Activated naive CD8-positive, alpha-beta T cell treated with anti-CD3 and anti-CD28 coated beads, Interleukin-2, amount 10 ng/mL, durations not matched to agents 7 days and 5 days (primary cell): ENCODE measurements at places on chromosomes 11 and 22. TPM values are rescaled to one million over a fixed set of nuclear protein-coding genes. Genes with fewer than 3 reads are reported as not detected.
A peak's percentile ranks its signal among the peaks of the same experiment; 100 is the strongest.

DNA sequence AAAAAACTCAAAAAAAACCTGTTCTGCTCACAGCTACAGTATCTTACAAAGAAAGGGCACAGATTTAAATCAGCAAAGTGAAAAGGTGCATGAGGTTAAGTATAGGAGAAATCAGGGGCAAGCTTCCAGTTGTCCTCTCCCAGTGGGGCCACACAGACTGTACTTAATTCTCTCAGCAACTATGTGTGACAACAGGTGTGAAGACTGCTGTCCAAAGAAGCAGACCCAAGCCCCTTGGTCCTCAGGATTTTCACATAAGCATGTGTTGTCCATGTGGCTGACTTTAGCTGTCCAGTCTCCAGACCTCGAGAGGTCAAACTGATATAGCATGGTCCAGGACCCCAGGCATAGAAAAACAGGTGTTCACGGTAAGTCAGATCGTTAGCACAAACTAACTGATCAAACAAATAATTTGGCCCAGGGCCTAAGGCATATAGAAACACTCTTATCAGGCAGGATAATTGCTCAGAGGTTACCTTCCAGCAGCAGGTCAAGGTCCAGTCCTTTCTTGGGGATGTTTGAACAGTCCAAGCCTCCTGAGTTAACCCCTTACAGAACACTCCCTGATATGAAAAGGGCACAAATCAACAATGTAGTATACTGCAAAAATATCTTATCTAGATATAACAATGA lies 21.1 kb upstream of the CSTF3 start:
- DNase-seq: no peak

- peak; percentile 55 for DNase-seq
Measured at GRCh38 chr11:662689-663274, 25.7 kb downstream of the DRD4 start.

DNA sequence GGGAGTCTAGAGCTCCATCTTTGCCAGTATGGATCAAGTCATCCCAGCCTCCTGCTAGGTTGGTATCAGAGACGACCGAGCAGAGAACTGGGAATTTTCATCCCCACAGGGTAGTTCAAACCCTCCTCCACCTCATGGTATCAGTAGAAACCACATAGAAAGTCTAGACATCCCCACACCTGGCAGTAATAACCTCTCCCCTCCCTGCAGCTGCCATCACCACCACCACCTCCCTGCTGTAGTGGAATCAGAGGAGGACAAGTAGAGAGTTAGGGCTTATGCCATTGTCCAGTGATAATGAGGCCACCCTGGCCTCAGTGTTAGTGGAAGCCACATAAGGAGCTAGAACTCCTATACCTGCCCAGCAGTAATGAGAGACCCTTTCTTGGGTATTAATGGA lies 34.3 kb downstream of the BTG4 start:
- no peak for DNase-seq

DNA sequence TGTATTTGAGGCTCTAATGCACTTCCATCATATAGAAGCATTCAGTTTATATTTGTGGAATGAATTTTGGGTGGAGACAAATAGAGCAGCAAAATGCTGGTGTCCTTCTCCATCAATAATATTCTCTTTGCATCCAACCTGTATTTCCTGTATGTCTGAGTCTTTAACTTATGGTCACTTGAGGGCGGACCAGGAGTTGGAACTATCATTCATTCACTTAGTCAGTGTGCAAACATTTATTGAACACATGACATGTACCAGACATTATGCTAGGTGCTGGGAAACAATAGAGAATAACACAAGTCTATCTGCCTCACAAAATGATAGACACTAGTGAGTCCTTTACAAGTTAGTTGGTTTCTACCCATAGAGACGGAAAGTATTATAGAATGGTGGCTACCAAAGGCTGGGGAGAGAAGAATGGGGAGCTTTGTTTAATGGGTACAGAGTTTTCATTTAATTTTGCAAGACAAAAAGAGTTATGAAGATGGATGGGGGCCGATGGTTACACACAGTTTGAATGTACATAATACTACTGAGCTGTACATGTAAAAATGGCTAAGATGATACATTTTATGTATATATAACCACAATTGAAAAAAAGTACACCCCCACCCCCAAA lies 4.6 kb upstream of the TMEM123 start:
- DNase-seq: no peak

GRCh38 chr11:134236834-134237556 lies 12.5 kb downstream of the VPS26B start:
- no peak for DNase-seq

Gene E2F8
- total RNA-seq: 27.0 TPM

Gene OR5P2
- total RNA-seq: not detected

Gene OR52I2
- not detected for total RNA-seq

Gene MIF
- total RNA-seq: 776 TPM

DNA sequence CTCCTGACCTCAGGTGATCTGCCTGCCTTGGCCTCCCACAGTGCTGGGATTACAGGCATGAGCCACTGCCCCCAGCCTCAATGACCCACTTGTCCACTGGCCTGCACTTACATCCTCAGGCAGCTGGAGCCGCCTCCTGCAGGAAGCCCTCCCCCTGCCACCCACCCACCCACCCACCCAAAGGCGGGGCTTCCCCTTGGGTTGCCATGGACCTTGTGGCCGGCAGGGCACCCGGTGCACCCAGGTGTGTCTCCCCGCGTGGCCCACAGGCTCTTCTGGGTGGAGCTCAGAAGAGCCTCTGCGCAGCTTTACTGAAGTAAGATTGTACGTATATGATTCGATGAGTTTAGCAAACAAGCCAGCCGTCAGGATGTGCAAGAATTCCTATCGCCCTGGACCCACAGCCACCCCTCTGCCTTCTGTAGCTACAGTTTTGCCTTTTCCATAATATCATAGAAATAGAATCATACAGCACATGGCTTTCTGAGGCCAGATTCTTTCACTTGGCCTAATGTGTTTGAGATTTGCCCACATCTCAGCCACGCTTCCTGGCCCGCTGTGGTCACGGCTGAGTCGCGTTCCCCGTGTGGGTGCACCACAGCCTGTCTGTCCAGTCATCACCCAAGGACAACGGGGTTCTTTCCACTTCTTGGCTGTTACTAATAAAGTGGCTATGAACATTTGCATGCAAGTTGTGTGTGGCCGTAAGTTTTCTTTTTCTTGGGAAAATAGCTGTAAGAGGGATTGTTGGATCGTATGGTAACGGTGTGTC lies 5.3 kb upstream of the BRSK2 start:
- no peak for DNase-seq

DNA sequence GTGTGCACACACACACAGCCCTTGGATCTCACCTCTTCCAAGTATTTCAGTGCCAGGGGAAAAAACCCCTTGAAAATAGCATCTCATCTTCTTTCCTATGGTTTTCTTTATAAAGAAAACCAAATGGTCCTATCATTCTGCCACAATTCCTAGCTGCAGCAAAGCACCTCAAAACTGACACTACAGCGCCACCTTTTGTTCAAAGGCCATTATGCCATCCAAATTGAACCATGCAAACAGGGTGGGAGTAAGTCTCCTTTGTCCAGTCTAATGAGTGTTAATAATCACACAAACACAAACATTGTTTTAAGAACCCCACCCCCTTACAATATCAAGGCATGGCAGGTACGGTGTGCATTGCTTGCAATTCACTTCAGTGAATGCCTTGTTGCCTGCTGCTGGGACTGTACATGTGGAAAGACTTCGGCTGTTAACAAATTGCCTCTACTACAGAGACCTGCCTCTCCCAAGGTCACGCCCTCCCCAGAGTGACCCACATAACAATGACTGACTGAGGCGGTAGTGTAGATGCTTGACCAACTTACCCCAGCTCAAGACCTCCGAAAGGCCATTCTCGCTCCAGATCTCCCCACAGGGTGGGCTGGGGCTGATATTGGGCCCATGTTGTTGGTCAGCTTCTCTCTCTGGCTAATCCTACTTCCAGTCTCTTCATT lies 31.7 kb downstream of the FAM181B start:
- no peak for DNase-seq

Gene BIK
- total RNA-seq: 1.8 TPM

GRCh38 chr22:35451592-35451991 lies 51.7 kb downstream of the MCM5 start:
- no peak for DNase-seq

- no peak for DNase-seq
Measured at GRCh38 chr22:17638182-17638431, 450 bp upstream of the BCL2L13 start.

GRCh38 chr22:46444390-46444854 lies 93.0 kb downstream of the CELSR1 start:
- no peak for DNase-seq

DNA sequence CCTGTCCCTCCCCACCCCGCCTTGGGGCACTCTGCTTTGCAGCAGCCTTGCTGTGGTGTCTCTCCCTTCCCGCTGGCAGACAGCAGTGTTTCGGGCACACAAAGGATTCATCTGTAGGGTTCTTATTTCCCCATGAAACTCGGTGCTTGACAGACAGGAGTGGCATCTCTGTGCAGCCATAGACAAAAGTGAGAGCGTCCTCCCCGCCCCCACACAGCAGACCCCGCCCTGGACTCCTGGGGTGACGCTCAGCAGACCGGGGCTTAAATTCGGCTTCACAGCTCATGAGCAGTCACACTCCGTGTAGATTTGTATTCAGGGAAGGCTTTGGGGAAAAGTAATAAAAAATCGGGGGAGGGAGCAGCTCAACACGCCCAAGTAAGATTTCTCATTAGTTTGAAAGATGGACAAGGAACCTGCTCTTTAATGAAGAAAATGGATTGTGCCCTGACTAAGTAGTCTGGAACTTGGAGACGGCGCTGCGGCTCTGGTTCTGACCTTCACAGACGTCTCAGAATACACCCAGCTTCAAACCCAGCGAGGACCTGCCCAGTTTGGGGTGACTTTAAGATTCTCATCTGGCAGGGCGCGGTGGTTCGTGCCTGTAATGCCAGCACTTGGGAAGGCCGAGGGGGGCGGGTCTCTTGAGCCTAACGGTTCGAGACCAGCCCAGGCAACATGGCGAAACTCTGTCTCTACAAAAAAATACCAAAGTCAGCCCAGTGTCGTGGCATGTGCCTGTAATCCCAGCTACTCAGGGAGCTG lies 136.0 kb downstream of the CACNA1I start:
- DNase-seq: no peak

DNA sequence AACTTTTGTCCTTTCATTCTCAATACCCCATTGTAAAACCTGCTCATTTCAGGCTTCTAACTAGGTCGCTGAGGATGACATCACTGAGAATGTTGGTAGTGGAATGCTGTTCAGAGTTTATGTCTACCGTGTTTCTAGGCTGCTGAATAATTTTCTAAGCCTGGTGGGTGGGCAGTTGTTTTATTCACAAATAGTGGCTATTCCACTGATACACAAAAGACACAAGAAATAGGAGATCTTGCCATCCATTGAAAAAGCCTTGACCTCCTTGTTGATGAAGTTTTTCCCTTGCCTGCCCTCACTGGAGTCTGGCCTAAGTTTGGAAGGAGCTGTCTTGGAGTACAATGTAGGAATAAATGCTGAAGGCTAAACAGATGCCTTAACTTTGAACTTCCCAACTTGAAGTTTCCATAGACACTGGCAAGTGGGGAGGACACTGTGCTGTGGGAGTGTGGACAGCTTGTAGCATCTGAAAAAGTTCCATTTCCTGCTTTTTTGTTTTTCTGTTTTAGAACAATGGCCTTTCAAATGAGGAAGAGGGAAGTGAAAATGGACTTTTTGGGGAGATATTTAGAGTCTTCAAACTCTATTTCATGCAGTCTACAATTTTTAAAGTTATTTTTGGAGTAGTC lies 59.2 kb downstream of the TRIM44 start:
- no peak for DNase-seq

GRCh38 chr22:34099278-34099677 lies 179.0 kb upstream of the LARGE1 start:
- no peak for DNase-seq

GRCh38 chr11:44171518-44171917 lies 76.0 kb downstream of the EXT2 start:
- DNase-seq: no peak

- no peak for DNase-seq
Measured at GRCh38 chr11:76605338-76606074, 65.0 kb downstream of the LRRC32 start.

DNA sequence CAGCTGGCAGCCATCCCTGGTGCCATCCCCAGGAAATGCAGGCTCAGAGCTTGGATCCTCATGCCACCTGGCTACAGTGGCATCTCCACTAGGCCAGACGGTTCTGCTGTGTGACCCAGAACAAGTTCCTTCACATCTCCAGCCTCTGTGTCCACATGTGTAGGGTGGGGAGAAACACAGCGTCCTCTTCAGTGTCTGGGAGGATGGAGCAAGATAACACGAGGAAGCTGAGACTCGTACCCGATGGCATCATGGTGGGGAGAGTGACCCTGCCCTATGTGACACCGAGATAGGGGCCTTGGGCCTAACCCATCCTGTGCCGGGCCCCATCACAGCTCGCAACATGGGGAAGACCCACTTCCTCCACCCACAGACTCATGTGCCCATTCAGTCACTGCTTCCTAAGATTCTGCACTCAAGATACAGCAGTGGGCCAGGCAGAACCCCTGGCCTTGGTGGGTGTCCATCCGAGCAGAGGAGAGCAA lies 78.5 kb downstream of the MORC2 start:
- no peak for DNase-seq

Gene GSTT2B
- total RNA-seq: not detected

Gene TRPC6
- total RNA-seq: not detected

Gene OR5L1
- total RNA-seq: not detected

Gene SREBF2
- total RNA-seq: 108 TPM

- no peak for DNase-seq
Measured at GRCh38 chr11:67248653-67249052, 17.6 kb upstream of the GRK2 start.

DNA sequence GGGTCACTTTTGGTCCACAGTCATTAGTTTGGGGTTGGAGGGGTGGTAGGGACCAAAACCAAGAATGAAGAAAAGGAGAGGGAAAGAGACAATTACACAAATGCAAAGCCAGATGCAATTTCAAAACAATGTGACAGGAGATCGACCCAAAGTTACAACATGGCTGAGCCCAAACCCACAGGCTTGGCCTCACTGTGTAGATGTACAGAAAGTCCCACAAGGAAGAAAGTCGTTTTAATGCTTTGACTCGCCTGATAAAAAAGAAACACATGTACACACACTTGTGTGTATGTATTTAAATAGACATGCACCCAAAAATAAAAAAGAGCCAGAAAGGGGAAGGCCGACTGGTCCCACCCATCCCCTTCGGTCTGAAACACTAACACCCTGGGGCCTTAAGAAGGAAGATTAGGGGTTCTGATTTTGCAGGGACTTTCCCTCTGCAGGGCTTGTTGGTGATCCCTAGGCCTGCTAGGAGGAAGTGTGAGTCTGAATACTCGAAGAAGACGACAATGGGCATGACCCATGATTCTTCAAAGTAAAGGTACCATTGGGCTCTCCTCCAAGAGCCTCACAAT lies 104.1 kb downstream of the ETS1 start:
- no peak for DNase-seq

Gene TBX10
- total RNA-seq: not detected

GRCh38 chr11:96127596-96127959 lies 203.7 kb upstream of the MTMR2 start:
- DNase-seq: no peak

GRCh38 chr11:80417681-80418080 lies 976.9 kb upstream of the TENM4 start:
- no peak for DNase-seq

Gene TMPRSS6
- 1.8 TPM for total RNA-seq

Gene PAX6
- total RNA-seq: not detected

Gene WT1
- total RNA-seq: not detected
